Stimulated activated CD8-positive, alpha-beta memory T cell treated with anti-CD3 and anti-CD28 coated beads, Interleukin-15, amount 100 ng/mL, for 4 hours (primary cell): ENCODE measurements at places on chromosomes 7 and 10.

- DNase-seq = no peak
These were observed 70.7 kb downstream of the MACC1 start for GRCh38 chr7:20146451-20146850.

- DNase-seq = no peak
These were observed 170.8 kb downstream of the PDE1C start for GRCh38 chr7:31899356-31899927.

- no peak for DNase-seq
These were observed 5.7 kb downstream of the NOS3 start for GRCh38 chr7:150996376-150997074.

DNA sequence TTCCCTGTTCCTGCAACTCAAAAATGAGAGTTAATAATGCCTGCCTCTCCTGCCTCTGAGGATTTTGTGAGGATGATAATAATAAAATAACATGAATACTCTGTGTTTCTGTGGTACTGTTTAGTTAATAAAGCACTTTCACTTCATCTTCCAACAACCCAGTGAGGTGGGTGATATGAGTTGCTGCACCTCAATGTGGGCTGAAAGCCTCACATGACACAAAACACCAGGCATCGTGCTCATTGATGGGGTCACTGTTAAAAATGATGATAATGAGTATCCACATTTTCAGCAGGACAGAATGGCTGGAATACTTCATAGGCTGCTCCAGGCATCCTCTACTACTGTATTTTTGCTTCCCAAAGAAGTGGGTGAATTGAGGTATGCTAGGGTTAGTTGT lies 222.8 kb upstream of the NRP1 start:
- no peak for DNase-seq

- DNase-seq = no peak
These were observed 3.4 kb downstream of the CRPPA start for GRCh38 chr7:16417906-16418305.

- DNase-seq = no peak
These were observed 41.6 kb upstream of the EPHB6 start for GRCh38 chr7:142813226-142813625.

GRCh38 chr10:104328896-104329710 lies 9.2 kb downstream of the ITPRIP start:
- DNase-seq = peak; percentile 70

DNA sequence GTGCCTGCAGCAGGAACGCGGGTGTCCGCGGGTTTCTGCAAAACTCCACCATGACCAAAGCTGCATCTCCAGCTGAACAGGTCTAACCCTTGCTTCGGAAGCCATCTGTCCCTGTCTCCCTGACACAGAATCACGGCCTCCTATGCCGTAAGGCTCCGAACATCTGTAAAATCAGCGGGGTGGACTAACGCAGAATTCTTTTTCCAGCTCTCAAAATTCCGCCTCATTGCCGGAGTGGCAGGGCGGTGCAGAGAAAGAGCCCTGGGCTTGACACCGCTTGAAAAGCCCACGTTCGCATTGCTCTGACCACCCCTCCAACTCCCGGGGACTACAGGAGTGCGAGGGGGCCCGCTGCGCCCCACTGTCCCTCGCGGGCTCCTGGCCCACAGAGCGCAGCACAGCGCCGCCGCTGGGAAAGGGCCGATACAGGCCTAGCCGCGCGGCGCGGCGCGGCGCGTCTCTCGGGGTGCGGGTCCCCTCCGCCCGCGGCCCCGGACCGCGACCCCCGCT lies 409 bp downstream of the DNMBP start:
- DNase-seq = peak; percentile 3

DNA sequence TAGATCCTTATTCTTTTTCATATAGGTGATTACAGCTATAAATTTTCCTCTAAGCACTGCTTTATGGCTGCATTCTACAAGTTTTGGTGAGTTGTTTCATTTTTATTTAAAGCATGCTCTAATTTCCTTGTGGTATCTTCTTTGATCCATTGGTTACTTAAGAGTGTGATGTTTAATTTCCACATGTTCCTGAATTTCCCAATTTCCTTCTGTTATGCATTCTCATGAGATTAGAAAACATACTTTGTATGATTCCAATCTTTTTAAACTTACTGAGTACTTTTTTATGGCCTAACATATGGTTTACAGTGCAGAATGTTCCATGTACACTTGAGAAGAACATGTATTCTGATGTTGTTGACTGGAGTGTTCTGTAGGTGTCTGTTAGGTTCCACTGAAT lies 53.4 kb downstream of the MYL10 start:
- no peak for DNase-seq

- no peak for DNase-seq
These were observed 153.3 kb downstream of the ARID5B start for GRCh38 chr10:62054830-62055229.

DNA sequence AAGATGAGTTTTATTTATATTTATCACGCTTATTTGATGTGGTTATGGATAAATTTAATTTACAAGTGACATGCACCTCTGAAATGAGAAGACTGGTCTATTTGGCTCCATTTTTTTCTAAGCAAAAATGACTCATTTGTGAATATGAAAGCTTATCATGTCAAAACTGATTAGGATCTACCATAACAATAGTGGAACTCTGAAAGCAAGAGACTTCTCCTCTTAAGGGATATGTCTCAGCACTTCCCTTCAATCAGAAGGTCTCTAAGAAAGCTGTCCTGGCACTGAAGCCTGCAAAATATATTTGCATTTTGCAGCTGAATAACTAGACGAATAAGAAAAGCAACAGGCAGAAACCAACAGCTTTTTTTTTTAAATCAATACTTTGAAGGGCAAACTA lies 12.7 kb downstream of the FAS start:
- no peak for DNase-seq

DNA sequence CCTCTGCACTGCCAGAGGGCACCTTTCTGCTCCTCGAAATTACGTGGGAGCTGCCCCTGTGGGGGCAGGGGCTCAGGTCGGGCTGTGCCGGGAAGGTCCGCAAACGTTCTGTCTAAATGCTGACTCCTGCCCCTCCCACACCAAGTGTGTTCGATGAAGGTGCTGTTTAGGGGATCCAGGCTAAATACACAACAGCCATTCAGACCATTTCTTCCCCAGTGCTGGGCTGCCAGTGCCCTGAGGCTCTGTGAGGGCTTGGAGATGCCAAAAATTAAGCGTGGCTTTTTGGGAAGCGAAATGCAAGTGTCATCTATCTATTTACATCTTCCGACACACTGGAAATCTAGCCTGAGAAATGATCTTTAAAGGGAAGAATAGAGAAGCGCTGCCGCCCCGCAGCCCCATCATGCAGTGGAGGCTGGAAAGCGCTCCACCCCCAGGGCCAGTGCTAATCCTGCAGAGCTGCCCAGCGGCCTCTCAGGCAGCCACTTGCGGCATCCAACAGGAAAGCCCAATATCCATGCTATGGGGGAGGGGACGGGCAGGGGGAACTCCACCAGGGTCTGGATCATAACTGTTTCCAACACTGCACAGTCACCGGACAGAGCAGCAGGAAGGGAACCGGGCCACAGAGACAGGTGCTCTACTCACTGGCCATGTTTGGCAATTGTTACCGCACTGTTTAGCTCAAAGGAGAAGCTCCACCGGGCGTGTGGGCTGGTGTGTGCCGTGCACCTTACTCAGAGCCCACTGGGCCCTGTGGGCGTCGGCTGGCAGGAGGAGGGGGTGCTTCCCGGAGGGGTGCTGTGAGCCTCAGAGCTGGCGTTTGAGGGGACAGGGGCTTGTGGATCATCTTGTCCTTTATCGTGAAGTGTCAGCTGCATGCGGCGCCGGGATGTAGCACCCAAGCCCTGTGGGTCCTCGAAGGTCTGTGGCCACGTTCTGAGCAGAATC lies 205.5 kb downstream of the DNAJB6 start:
- no peak for DNase-seq

DNA sequence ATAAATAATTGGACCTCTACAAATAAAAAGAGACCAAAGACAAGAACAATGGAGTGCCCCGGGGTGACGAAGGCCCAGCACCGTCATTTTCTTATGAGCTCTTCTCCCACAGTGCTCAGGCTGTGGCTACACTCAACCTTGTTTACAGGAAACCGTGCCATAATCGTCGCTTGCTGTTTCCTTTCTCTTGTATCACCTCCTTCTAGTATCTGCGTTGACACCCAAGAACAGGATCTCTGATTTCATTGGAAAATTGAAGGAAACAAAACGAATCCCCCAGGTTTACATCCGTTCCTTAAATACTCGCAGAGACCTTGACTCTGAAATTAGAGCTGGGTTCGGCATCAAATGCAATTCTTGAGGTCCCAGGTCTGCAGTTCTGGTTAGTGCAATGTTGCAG lies 1.7 kb upstream of the IGFBP3 start:
- no peak for DNase-seq

- no peak for DNase-seq
These were observed 340.5 kb downstream of the TNS3 start for GRCh38 chr7:47241112-47242065.

DNA sequence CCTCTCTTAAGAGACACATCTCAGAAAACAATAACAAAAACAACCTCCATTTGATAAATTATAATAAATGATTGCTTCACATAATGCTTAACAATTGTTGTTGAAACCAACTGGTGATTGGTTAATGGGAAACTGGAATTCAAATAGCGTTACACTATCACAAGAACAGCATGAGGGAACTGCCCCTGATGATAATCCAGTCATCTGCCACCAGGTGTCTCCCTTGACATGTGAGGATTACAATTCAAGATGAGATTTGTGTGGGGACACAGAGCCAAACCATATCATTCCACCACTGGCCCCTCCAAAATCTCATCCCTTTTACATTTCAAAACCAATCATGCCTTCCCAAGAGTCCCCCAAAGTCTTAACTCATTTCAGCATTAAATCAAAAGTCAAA lies 375.9 kb downstream of the BMPER start:
- no peak for DNase-seq

DNA sequence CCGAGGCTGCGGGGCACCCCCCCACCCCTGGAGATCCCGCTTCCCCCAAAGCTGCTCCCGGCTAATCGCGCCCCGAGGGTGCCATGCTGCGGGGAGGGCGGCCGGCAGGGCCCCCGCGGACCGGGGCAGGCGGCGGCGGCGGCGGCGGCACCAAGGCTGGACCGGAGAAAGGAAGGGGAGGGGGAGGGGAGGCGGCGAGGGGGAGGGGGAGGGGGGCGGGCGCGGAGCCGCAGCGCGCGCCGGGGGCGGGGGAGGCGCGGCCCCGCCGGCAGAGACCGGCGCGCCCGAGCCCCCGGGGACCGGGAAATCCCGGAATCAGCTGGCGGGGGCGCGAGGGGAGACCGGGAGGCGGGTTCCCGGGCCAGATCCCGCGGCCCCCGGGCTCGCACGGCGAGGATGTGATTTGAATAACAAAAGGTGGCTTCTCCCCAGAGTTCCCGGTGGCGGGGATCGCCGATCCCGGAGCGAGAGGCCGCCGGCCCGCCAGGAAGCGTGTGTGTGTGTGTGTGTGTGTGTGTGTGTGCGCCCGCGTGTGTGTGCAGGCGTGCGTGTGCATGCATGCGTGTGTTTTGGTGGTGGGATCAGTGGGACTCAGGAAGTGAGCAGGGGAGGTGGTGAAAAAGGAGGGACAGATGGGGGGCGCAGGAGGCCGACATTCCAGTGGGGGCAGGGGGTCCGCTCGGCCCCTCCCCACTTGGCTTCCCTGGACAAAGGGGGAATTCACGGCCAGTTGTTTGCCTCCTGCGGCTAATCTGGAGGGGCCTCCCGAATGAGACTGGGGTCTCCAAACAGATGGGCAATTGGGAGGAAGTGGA lies 99.5 kb downstream of the HIP1 start:
- DNase-seq = no peak

DNA sequence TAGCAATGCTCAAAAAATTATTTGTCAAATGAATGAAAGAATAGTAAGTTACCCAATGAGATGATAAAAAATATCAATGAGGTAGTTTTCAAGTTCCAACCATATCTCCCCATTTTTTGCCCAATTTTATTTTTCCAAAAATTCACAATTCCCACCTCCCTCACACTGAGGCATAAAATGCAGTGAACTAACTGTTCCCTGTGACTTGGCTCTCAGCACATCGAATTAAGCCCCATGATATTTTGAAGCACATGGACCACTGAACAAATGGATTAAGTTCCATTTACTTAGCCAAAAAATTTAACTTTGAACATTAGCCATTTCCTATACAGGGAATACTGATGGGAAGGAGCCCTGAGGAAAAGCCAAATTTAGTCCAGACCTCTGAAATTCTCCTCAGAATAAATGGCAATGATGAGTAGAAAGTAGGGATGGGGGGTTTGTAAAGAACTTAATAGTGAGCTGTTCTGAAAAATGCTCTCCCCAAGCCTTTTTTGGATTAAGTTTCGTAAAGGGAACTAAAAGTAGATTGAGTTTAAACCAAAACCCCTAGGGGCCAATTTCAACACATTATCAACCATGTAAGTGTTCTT lies 166.3 kb upstream of the GRM3 start:
- DNase-seq = no peak

DNA sequence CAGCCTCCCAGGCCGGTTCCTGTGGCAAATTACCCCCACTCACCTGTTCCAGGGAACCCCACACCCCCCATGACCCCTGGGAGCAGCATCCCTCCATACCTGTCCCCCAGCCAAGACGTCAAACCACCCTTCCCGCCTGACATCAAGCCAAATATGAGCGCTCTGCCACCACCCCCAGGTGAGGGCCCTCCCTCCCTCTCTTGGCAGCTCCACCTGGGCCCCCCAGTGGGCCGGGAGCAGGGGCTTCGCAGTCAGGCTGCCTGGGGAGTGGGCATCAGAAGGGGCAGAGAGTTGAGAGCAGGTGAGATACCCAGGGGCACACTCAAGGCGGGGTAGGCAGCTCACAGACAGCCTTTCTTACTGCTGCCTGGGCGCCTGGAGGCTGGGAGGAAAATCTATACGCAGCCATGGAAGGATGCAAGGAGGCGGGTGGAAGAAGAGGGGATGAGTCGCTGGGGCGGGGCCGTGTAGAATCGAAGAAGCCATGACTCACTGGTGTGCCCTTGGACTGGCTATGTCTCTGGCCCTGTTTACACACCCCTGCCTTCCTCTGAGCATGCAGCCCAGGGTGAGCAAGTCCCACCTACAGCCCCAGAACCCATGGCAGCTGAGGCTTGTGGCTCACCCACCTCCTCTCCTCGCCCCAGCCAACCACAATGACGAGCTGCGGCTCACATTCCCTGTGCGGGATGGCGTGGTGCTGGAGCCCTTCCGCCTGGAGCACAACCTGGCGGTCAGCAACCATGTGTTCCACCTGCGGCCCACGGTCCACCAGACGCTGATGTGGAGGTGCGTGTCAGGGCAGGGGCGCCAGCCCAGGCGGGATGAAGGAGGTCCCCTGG lies 48.6 kb upstream of the PPIF start:
- no peak for DNase-seq

DNA sequence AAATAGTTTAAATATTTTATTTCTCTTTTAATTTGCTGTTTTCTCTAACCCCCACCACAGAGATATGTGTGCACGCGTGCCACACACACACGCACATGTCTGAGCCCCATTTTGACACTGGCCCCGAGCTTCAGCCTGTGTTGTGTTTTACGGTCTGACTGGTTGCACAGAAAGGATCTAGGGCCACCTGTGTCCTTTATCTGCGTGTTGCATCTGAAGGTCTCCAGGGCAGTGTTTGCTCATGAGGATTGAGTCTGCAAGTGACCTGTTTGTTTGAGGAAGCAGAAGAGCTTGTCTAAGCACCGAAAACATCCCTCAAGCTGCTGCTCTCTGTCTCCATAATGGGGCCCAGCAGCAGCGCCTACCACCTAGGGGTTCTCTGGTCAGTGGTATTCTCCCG lies 266.4 kb upstream of the LYZL1 start:
- no peak for DNase-seq
